SJCRH30 (cell line): ENCODE measurements at places on chromosomes 1 and 21.
A peak's percentile ranks its signal among the peaks of the same experiment; 100 is the strongest.

DNA sequence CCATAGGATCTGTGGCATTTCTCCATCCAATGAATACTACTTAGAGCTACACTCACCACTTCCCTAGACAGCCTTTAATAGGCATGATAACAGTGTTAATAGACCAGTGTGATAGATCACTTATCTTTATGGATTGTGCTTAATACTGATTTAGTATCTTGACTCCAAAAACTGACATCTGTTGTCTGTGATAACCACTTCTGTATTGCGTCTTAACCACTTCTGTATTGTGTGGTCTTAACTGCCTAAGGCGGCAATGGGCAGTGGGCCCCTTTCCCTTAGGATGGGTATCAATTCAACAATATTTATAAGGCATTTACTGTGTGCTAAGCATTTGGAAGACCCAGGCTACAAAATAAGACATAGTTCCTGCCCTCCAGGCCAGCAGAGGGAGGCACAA lies 32.0 kb upstream of the RCAN3 start:
- peaks cover 16% of the 10 kb centered on the region; the same call in 1 of the 2 replicates for H3K27me3 ChIP-seq
- no peaks in the 10 kb centered on the region for H3K36me3 ChIP-seq

GRCh38 chr1:118186026-118186425 lies 998 bp upstream of the SPAG17 start:
- H3K27ac ChIP-seq, result no peak overlapping the region
- no peak for DNase-seq
- no peaks in the 10 kb centered on the region for H3K4me1 ChIP-seq

GRCh38 chr21:44405948-44406872 lies 49.1 kb upstream of the LRRC3 start:
- no peaks in the 10 kb centered on the region for H3K36me3 ChIP-seq
- peak; percentile 22 for DNase-seq
- H3K27me3 ChIP-seq, result no peaks in the 10 kb centered on the region
- H3K4me1 ChIP-seq, result peaks cover 2% of the 10 kb centered on the region; the same call in 1 of the 2 replicates

DNA sequence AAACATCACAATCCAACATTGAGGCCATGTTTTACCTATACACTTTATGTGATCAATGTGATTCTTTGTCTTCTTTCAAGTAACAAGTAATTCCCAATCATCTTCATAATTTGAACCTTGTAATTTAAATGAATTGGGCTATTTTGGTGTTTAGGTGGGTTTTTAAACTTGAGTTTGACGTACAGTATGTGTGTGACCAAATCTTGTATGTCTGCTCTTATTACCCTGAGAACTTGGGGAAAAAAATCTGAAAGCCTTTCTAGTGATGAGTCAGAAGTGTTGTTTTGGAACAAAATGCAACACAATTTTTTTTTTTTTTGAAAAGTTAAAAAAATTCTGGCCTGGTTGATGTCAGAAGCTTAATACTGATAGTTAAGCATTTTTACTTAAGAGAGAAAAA lies 68.5 kb downstream of the HHAT start:
- H3K36me3 ChIP-seq, result no peaks in the 10 kb centered on the region
- peaks cover 34% of the 10 kb centered on the region for H3K4me1 ChIP-seq
- H3K27ac ChIP-seq, result no peak overlapping the region
- H3K4me3 ChIP-seq, result no peak overlapping the region

GRCh38 chr1:18895317-18895716 lies 7.0 kb downstream of the ALDH4A1 start:
- no peak overlapping the region for H3K27ac ChIP-seq
- no peaks in the 10 kb centered on the region for H3K36me3 ChIP-seq
- no peak overlapping the region for H3K4me3 ChIP-seq
- no peak for DNase-seq

GRCh38 chr1:234856845-234857245 lies 246.9 kb upstream of the IRF2BP2 start:
- no peak for DNase-seq
- no peaks in the 10 kb centered on the region for H3K36me3 ChIP-seq
- H3K27me3 ChIP-seq, result no peaks in the 10 kb centered on the region
- H3K4me3 ChIP-seq, result no peak overlapping the region
- H3K4me1 ChIP-seq, result no peaks in the 10 kb centered on the region
- no peak overlapping the region for H3K27ac ChIP-seq

DNA sequence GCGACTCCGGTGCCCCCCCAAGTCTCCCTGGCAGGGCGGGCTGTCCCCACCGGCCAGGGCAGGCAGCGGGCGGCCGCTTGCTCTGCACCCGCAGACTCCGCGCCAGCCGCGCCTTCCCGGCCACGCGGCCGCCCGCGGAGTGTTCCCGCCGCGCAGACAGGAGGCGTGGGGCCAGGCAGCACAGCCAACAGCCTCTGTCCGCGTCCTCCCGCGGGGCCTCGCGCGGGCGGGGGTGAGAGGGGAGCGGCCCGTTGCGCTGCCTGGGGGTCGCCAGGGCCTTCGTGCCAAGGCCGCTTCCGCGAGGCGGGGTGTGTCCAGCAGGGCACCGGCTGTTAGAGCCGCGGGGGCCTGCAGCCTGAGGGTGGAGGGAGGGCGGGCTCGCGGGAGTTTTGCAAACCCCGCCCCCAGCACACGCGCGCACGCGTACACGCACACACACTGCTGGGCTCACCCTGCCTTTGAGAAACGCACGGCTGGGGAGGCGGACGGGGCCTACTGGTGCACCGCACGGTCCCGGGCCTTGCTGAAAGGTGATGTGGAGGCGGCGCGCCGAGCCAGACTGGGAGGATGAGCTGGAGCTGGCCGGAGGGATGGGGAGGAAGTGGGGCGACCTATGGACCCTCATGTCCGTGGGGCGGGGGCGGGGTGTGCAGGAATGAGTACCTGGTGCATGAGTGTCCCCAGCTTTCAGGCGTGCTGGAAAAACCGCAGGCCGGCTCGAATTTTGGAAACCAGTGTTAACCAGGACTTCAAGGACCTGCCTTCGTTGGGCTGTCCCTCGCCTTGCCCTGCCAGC lies 41.5 kb downstream of the KIAA1614 start:
- DNase-seq, result no peak
- H3K4me3 ChIP-seq, result no peak overlapping the region
- no peak overlapping the region for H3K27ac ChIP-seq
- peaks cover 17% of the 10 kb centered on the region for H3K36me3 ChIP-seq
- no peaks in the 10 kb centered on the region for H3K4me1 ChIP-seq

GRCh38 chr1:40302475-40302874 lies 14.6 kb downstream of the COL9A2 start:
- no peak overlapping the region for H3K4me3 ChIP-seq
- H3K27ac ChIP-seq, result no peak overlapping the region
- no peaks in the 10 kb centered on the region for H3K4me1 ChIP-seq
- no peaks in the 10 kb centered on the region for H3K27me3 ChIP-seq

DNA sequence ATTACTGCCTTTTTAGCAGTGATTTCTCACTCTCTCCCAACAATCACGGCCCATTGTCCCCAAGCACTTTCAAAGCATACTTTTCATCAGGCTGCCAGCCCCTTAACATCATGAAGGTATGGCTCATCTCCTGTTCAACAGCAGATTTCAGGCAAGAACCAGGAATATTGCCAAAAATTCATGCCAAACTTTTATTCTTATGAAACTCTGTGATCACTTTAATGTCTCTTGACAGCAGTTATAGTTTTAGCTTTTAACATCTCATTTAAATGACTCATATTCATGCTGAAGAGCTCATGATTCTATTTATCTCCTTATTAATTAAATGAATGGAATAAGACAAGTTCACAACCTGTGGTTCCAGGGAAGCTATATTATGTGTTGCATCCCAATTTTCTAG lies 235.1 kb downstream of the GRIK1 start:
- DNase-seq, result no peak
- no peaks in the 10 kb centered on the region for H3K27me3 ChIP-seq
- no peak overlapping the region for H3K27ac ChIP-seq
- H3K36me3 ChIP-seq, result no peaks in the 10 kb centered on the region
- H3K4me3 ChIP-seq, result no peak overlapping the region
- no peaks in the 10 kb centered on the region for H3K4me1 ChIP-seq

DNA sequence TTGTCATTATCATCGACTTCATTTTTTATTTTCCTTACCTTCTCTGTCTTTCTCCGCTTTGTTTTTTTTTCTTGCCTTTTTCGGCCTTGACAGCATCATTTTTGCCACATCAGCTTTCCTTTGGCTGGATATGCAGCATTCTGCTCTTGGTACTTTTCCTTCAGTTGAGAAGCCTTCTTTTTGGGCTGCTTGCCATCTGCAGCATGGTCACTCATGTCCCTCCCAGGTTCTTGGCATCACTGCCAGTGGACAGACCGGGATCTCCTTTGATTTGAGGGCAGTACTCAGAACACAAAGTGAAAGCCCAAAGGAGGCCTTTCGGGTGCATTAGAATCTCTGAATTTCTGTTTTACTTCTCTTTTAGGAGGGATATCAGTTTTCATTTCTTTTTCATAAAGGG lies 3.7 kb upstream of the PARP1 start:
- no peaks in the 10 kb centered on the region for H3K27me3 ChIP-seq
- no peak overlapping the region for H3K4me3 ChIP-seq
- no peaks in the 10 kb centered on the region for H3K36me3 ChIP-seq
- DNase-seq, result no peak
- H3K27ac ChIP-seq, result no peak overlapping the region

GRCh38 chr1:60386249-60386648 lies 312.7 kb upstream of the C1orf87 start:
- 0 out of 2 replicates have a peak, but pooled peaks cover 4% of the 10 kb centered on the region for H3K4me1 ChIP-seq
- no peak overlapping the region for H3K27ac ChIP-seq
- no peak for DNase-seq
- H3K4me3 ChIP-seq, result no peak overlapping the region
- no peaks in the 10 kb centered on the region for H3K36me3 ChIP-seq
- H3K27me3 ChIP-seq, result no peaks in the 10 kb centered on the region

GRCh38 chr1:218462587-218462986 lies 117.5 kb downstream of the TGFB2 start:
- H3K4me3 ChIP-seq, result no peak overlapping the region
- peaks cover 34% of the 10 kb centered on the region for H3K4me1 ChIP-seq
- no peak overlapping the region for H3K27ac ChIP-seq
- DNase-seq, result no peak

- peak overlapping the region; percentile 49 for H3K4me3 ChIP-seq
- peak; percentile 85 for DNase-seq
- no peaks in the 10 kb centered on the region for H3K27me3 ChIP-seq
- peaks cover 15% of the 10 kb centered on the region for H3K4me1 ChIP-seq
- H3K27ac ChIP-seq, result peak overlapping the region; percentile 33
Measured at GRCh38 chr1:150162862-150163706, 13.4 kb downstream of the PLEKHO1 start.

DNA sequence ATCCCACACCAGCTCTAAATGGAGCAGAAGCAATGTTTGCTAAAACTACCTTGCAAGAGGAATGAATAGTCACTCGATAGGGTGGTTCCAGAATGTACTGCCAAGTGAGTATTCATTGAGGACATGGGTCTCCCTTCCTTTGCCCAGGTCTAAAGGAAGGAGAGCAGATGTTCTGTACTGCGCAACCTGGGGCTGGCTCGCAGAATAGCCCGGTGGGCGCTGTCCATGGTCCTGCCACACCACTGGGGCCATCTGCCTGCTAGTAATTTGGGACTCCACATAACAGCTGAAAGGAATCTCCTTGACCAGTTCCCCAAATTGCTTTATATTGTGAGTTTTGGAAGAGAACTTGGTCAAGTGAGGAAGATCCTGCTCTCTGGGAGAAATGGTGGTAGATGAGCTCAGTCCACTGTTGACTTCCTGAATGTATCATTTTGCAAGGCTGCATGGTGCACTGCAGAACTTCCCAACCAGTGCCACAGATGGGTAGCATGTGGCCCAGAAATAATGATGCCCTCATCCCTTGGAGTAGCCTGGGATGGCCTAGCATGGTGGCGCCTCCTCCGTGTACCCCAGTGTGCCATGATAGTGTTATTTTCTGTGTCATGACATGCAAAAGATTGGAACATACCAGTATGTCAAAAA lies 5.7 kb downstream of the SLC6A17 start:
- no peak overlapping the region for H3K27ac ChIP-seq
- H3K4me1 ChIP-seq, result no peaks in the 10 kb centered on the region
- no peaks in the 10 kb centered on the region for H3K36me3 ChIP-seq
- DNase-seq, result peak; percentile 58
- H3K4me3 ChIP-seq, result no peak overlapping the region

- no peak overlapping the region for H3K4me3 ChIP-seq
- no peak for DNase-seq
- H3K36me3 ChIP-seq, result peaks cover 57% of the 10 kb centered on the region
- H3K27ac ChIP-seq, result no peak overlapping the region
- H3K4me1 ChIP-seq, result peaks cover 21% of the 10 kb centered on the region
Measured at GRCh38 chr1:150572918-150573647, 6.3 kb downstream of the MCL1 start.

DNA sequence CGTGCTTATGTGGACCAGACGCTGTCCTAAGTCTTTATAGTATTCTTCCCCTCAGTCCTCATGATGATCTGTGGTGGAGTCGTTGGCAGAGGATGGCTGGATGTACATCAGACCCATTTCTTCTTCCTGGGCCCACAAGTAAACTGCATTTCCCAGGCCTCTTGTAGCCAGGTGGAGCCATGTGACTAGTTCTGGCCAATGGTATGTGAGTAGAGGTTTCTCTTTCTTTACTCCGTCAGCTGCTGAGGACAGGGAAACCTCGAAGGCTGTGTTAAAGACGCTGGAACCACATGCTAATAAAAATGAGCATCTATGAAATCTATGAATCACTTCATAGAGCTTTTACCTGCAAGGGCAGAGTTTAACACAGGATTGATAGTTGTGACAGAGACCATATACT lies 18.7 kb upstream of the ZNF362 start:
- H3K4me1 ChIP-seq, result peaks cover 15% of the 10 kb centered on the region
- no peak overlapping the region for H3K27ac ChIP-seq
- no peak overlapping the region for H3K4me3 ChIP-seq
- H3K27me3 ChIP-seq, result no peaks in the 10 kb centered on the region
- no peaks in the 10 kb centered on the region for H3K36me3 ChIP-seq
- no peak for DNase-seq

- H3K36me3 ChIP-seq, result no peaks in the 10 kb centered on the region
- no peak for DNase-seq
- no peak overlapping the region for H3K4me3 ChIP-seq
- no peak overlapping the region for H3K27ac ChIP-seq
- H3K27me3 ChIP-seq, result no peaks in the 10 kb centered on the region
Measured at GRCh38 chr1:160781914-160782689, 13.9 kb upstream of the LY9 start.

DNA sequence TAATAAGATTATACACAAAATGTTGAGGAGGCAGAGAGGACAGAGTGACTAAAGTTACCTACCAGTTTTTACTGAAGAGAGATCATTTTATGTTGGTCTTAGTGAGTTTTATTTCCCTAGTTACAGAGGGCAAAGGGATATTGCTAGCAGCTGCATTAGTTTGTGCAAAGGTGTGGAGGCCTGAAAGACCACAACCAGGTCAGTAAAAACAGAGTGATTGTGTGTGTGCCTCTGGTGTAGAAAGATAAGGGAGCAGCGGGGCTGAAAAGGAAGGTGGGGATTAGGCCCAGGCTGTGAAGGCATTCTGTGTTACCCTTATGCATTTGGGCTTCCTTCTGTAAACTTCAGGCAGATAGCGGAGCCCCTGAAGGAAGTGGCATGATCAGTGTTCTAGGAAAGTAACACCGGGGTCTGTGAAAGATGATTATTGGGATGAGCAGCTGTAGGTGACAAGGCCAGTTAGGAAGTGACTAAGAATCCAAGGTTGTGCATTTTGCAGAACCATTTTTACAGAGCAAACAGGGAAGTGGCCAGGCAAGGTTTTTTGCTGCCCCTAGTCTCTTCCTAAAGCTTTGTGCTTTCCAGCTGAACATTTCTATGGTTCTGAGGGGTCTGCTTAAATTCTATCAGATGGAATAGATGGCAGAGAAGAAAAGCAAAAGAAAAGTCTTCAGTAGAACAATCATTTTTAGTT lies 3.7 kb downstream of the GADD45A start:
- H3K4me1 ChIP-seq, result peaks cover 15% of the 10 kb centered on the region; the same call in 1 of the 2 replicates
- DNase-seq, result no peak
- peak overlapping the region; percentile 1; the same call in 1 of the 2 replicates for H3K27ac ChIP-seq
